ENCODE measurements at places on chromosomes 12 and 14. TPM values are rescaled to one million over a fixed set of nuclear protein-coding genes. Genes with fewer than 3 reads are reported as not detected.

Gene SLC8A3
- polyA plus RNA-seq, result 0.54 TPM

GRCh38 chr12:45182511-45182910, 33.4 kb upstream of the ANO6 start:
- no peak for DNase-seq

DNA sequence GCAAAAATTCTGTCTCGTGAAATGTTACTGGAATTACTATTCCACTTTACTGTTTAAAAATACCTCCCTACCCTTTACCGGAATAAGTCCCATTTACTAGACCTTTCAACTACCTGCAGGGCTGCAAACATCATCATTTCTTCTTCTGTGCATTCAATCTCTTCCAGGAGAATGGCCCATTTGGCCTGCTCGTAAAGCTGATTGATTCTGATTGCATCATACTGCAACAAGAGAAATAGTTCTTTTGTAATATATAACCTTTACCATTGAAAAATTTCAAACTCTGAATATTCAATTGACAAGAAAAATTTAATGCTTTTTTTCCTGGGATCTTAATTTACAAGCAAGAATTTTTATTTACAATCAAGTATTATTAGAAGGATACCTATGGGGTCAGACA, 72.4 kb downstream of the FERMT2 start:
- no peak for DNase-seq

Gene TBX5
- polyA plus RNA-seq, result 0.06 TPM

GRCh38 chr12:59499774-59500173, 96.1 kb upstream of the SLC16A7 start:
- DNase-seq, result no peak

Gene MANSC1
- polyA plus RNA-seq, result 33.7 TPM

DNA sequence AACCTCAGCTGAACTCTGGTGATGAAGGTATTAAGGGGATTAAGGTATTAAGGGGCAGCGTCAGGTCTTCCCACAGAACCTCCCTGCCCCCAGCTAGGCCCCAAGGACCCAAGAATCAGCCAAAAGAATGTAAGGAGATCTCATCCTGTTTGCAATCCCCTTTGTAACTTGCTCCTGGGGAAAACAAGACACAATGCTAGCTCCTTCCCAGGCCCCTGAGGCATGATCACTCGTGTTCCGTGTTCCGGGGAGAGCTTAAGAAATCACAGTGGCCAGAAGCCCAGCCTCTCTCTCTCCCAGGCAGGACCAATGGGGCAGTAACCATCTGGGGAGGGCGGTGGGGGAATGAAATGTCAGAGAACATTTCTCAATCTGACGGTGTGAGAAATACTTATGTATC, 33.2 kb downstream of the PIGH start:
- DNase-seq, result no peak

- no peak for DNase-seq
Measured at GRCh38 chr12:109888179-109889020, 8.1 kb upstream of the GLTP start.

GRCh38 chr12:79678306-79678705, 12.5 kb downstream of the PAWR start:
- no peak for DNase-seq

GRCh38 chr12:104623883-104624282, 167.1 kb downstream of the CHST11 start:
- DNase-seq, result no peak

Gene SVOP
- 0.08 TPM for polyA plus RNA-seq

DNA sequence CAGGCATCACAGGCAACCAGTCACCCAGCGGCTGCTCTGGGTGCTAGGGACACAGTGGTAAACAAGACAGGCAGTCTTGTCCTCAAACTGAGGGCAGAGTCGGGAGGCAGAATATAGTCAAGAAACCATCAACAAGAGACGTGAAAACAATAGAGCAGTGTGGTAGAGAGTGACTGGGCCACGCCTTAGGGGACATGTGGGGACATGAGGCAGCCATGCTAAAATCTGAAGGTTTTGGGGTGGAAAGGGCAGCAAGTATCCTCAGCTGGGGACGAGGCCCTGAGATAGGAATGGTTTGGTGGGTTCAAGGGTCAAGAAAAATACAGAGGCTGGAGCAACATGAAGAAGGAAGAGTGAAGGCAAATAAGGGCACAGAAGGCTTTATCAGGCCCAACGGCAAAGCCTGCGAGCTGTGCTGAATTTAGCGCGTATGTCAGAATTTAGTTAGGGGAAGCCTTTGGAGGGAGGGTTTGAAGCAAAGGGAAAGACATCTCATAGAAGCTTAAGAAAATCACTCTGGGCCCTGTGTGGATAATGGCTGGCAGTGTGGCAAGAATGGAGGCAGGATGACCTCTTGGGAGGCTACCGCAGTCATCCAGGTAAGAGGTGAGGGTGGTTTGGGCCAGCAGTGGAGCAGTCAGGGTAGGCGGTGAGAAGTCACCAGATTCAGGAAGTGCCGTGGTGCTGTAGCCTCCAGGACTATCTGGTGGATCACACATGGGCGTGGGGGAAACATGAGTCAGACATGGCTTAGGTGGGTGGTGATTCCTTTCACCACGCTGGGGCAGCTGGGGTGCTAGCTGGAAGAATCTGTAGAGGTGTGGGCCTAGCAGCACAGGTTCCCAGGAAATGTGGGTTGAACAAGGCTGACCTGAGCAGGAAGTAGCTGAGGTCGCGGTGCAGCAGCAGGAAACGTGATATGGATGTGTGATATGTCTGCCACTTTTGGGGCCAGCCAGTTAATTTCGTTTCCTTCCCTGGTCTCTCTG, 3.0 kb downstream of the EVL start:
- DNase-seq, result no peak

- no peak for DNase-seq
Measured at GRCh38 chr14:105472486-105472991, 2.1 kb upstream of the CRIP2 start.

Gene SDR39U1
- 51.9 TPM for polyA plus RNA-seq

Gene KRT5
- not detected for polyA plus RNA-seq

- DNase-seq, result no peak
Measured at GRCh38 chr14:93085911-93086310, 29.8 kb downstream of the ITPK1 start.

- no peak for DNase-seq
Measured at GRCh38 chr12:11136075-11136474, 1.6 kb upstream of the TAS2R30 start.

DNA sequence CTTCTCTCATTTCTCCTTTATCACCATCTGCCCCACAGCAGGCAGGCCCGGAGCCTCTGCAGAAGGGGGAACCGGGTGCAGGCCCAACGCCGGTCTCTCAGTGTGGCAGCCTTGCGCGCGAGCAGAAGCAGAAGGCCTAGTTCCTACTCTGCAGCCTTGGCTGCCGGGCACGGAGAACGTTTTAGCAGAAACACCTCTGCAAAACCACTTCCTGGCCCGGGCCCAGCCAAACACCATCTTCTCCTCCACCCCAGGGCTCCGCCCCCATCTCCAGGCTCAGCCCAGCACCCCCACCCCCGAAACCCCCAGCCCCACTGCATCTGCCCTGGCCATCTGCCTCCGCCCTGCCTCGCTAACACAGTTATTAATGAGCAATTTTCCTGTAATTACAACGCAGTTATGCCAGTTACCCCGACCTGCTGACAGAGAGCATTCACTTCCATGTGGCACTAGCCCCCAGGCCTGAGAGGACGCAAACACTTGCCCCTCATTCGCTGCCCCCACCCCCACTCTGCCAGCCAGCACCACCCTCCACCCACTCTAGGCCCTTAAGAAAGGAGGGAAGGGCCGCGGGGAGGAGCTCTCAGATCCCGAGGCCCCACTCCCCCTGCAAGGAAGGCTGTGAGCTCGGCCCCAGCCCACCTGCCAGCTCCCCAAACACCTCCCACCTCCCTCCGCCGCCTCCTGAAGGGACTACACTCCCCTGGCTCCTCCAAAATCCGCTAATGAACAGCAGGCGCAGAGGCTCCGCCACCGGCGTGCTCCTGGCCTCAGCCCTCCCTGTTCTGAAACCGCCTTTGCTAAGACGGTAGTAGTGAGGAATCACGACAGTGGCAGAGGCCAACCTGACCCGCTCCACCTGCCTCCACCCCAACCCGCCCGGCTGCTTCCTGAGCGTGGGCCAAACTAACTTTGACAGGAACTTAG, 44.7 kb upstream of the FBRSL1 start:
- no peak for DNase-seq

Gene FOXG1
- polyA plus RNA-seq, result 0.33 TPM

DNA sequence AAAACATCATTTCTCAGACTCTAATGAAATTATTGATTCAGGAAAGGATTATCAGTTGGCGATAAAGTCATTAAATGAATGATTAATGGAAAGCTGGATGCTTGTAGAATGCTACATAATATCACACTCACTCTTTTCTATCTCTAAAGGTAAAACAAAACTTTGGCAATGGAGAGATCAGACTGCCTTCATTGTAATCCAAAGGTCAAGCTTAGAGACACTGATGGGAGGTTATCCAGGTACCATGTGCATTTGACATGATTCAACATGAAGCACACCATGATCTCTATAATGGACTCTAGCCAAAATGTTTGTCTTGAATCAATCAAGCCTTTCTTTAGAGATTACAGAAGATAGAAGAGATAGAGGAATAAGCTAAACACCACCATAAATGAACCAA, 110.1 kb upstream of the USP44 start:
- DNase-seq, result no peak

Gene MIP
- polyA plus RNA-seq, result not detected

DNA sequence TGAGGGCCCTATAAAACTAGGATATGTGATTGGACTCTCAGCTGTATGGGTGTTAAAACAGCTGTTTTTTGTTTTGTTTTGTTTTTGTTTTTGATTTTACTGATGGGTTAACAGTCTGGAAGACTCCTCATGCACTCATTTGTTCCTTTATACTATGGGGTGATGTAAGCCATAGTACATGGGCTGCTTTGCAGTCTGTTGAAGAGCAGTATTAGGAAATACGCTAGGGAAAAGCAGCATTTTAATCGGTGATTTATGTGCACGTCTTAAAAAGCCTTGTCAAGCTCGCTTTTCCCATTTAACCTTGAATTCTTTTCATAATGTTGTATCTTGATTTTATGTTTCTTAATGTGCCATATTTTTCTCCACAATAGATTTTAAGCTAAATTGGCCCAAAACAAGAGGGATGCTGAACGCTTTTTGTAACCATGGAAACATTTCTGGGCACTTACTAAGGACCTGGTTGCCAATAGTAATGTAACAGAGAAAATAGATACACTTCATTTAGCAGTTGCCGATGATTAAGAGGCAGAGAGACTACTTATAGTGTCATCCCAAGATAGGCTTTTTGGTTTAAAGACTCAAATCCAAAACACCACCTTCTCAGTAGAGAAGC, 244.0 kb downstream of the SNAPC1 start:
- no peak for DNase-seq
